NCI-H2029 (cell line): ENCODE measurements at places on chromosomes 7 and 10.

GRCh38 chr10:129800796-129801340 is 163.2 kb downstream of the EBF3 start:
- no peak for DNase-seq

DNA sequence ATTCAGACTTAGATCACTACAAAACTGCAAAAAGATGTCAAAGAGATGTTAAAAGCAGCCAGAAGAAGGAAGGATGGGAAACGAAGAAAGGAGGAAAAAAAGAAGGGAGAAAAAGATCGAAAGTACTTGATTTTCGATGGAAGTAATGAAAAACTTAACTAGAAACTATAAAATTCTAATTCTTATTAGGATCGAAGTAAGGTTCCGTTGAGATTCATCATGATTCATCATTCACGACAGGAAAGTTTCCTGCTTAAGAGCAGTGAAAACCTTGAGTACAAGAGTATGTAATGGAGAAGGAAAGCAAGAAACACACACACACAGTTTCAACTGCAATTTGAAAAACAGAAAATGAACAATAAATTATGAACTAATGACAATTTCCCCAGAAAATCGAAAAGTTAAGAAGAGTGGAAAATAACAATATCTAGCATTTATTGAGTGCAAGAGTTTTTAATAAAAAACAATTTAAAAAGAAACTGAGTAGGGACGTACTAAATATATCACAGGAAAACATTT is 1.1 kb upstream of the ING3 start:
- no peak for DNase-seq

- no peak for DNase-seq
Measured at GRCh38 chr7:4791738-4792536, 16.5 kb downstream of the AP5Z1 start.

- DNase-seq, result no peak
Measured at GRCh38 chr7:105336009-105336408, 52.7 kb downstream of the SRPK2 start.

- peak; percentile 4 for DNase-seq
Measured at GRCh38 chr10:68562661-68563570, 2.8 kb downstream of the TET1 start.

DNA sequence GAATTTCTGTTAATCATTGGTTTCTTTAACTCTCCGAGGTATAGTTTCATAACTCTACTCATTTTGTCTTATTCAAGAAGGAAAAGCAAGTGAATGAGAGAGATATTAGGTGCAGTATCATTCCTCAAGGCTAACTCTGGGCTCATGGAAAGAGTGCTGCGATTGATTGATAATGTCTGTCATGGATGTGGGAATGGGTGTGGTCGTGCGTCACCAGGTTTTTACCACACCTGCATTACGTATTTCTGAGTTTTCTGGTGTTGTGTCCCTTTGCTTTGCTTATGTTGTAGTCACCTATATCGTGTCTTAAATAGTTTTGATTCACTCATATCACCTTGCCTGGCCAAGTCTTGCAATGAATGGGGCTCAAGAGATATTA is 44.9 kb upstream of the ZNF438 start:
- no peak for DNase-seq

- no peak for DNase-seq
Measured at GRCh38 chr10:122357685-122358084, 16.8 kb upstream of the PLEKHA1 start.

DNA sequence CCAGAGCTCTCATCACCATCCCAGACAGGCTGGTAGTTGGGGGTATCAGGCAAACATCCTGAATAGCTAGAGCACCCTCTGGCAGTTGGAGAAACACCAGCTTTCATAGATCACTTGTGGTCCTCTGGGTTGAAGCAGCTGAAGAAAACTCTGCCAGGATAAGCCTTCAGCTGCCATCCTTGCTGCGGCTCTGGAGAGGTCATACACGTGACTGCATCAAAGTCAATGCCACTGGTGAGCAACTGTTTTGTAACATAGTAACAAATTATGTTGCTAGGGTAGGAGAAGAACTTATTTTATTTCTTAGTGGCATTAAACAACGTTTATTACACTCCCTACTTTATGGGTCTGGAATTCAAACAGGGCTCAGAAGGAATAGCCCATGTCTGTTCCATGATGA is 19.2 kb upstream of the PANK1 start:
- DNase-seq, result no peak

DNA sequence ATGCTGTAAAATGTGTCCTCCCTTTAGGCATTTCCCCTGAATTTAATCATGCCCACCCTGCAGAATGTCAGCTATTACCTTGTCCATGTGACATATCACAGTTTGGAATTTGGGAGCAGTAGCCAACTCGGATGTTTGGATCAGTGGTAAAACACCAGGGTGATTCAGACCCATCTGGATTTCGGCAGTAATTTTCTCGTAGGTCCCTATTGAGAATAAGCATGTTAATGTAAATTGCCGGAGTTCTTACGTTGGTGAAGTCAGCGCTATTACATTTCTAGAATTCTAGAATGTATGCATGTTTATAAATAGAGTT is 44.1 kb downstream of the HGF start:
- DNase-seq, result no peak

GRCh38 chr10:124464028-124464965 is 2.7 kb downstream of the LHPP start:
- DNase-seq, result no peak

DNA sequence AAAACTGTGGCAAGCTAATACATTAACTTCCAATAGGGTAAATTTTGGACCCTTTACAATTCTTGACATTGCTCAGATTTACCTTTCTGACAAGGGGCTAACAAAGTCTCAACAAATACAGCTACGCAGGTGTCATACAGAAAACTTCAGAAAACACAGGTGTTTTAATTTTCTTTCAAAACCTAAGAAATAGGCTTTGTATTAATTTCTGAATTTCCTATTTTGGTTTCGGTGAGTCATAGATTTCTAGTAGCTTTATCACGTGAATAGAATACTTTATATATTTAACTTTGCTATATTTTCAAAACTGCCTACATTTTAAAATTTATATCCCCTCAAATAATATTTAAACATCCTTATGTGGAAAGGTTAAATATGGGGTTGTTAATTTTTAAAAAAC is 215.3 kb downstream of the DGKB start:
- DNase-seq, result no peak

GRCh38 chr7:16564023-16564380 is 37.4 kb downstream of the LRRC72 start:
- no peak for DNase-seq

- no peak for DNase-seq
Measured at GRCh38 chr10:32943395-32943794, 14.6 kb downstream of the ITGB1 start.

- DNase-seq, result no peak
Measured at GRCh38 chr10:83880252-83880791, 259.0 kb upstream of the GHITM start.

DNA sequence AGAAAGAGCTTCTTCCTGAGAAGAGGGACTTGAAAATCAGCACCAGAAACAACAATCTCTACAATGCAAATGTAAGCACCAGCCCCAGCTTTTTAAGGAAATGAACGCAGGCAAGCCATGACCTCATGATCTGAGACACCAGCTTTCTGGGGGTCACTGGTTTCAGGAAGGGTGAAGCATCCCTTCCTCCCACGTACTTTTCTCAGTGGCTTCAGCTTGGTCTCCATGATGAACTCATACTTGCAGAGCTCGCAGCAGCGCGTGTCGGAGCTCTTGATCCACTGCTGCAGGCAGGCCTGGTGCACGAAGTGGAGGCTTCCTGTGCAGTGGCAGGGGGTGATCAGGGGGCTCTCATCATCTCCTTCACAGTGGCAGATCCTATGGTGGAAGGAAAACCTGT is 87.0 kb downstream of the ALOX5 start:
- DNase-seq, result no peak

GRCh38 chr7:111290419-111290818 is 199.5 kb downstream of the LRRN3 start:
- no peak for DNase-seq

- peak; percentile 47 for DNase-seq
Measured at GRCh38 chr7:32957326-32958045, at the start of gene FKBP9. Gene FKBP9, plus strand, starts transcription at chr7:32957440. Its CDS starts 134 bp downstream, at chr7:32957574.

GRCh38 chr10:21744223-21744622 is 210.2 kb downstream of the MLLT10 start:
- no peak for DNase-seq

DNA sequence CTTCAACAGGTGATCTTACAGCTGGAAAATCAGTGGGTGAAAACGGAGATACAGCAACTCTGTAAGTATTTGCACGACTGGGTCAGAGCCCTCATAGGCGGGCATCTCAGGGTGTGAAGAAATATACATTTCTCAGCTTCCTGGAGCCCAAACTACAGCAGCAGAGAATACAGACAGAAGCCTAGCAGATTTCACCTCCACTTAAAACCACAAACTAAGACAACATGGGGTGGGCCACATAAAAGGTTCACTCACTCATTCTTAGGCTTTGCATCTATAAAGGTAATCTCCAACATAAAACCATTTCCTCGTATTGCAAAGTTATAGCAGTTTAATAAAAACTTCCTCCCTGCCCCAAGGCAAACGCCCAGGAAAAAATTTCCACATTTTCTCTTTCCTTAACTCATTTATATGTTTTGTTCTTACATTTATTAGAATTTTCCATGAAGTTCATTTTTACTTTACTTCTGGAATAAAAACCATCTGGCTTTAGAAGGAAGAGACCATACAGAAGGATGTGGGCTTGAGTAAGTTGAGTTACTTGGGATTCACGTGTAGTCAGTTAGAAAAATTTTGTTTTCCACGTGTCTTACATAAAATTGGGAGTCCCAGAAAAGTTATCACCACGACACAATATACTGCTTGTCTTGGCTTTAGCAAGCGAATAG is 327.1 kb downstream of the FRMD4A start:
- DNase-seq, result no peak

GRCh38 chr7:51019891-51020870 is 237.5 kb upstream of the GRB10 start:
- no peak for DNase-seq

GRCh38 chr10:26448292-26448691 is 10.2 kb downstream of the APBB1IP start:
- no peak for DNase-seq

DNA sequence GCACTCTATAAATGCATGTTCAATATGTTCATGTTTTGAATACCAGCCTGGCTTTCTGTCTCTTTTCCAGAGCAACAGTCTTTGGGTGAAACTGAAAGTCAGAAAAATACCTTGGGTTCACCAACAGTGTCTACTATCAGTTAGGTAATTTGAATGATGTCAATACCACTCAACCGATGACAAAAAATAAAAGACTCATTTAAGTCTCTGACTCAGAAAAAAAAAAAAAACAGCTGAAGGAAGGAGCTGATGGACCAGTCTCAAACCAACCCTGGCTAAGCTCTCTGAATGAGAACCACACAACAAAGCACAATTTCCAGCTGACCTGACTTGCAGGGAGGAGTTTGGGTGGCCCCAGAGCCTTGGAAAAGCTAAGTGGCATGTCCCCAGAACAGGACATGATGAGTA is 42.5 kb downstream of the ABLIM1 start:
- DNase-seq, result no peak

DNA sequence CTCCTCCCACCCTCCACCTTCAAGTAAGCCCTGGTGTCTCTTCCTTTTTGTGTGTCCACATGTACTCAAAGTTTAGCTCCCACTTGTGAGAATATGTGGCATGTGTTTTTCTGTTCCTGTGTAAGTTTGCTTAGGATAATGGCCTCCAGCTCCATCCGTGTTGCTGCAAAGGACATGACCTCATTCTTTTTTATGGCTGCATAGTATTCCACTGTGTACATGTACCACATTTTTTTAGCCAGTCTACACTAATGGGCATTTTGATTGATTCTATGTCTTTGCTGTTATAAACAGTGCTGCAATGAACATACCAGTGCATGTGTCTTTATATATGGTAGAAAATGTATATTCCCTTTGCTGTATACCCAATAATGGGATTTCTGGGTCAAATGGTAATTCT is 710.9 kb downstream of the CCSER2 start:
- DNase-seq, result no peak

DNA sequence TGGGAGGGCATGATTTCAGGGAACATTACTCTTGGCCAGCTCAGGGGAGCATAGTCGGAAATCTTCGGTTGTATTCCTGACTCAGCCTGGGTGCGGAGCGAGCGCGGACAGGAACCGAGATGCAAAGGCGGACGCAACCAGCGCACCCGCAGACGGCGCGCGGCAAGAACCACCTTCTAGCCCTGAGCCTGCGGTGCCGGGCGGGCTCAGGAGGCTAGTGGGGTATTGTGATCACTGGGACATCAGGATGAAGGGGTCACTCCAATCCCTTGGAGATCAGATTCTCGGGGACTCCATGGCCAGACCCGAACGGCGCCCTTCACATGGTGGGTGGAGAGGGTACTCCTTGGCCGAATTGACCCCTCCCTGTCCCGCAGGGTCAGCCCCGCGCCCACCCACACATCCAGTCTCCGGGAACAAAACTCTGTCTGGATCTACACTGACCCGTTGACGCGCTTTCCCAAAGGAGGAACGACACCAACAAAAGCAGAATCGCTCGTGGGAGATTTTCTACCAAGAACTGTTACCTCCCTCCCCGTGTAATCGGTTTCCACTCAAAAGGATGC is 730.5 kb downstream of the ZWINT start:
- DNase-seq, result no peak

GRCh38 chr7:122886357-122887081 is at the start of gene CADPS2:
Gene CADPS2, minus strand, starts transcription at chr7:122886460. Its CDS starts 123 bp downstream, at chr7:122886337.
- DNase-seq, result peak; percentile 97

- peak; percentile 33 for DNase-seq
Measured at GRCh38 chr10:31419394-31420063, 100.5 kb downstream of the ZEB1 start.

DNA sequence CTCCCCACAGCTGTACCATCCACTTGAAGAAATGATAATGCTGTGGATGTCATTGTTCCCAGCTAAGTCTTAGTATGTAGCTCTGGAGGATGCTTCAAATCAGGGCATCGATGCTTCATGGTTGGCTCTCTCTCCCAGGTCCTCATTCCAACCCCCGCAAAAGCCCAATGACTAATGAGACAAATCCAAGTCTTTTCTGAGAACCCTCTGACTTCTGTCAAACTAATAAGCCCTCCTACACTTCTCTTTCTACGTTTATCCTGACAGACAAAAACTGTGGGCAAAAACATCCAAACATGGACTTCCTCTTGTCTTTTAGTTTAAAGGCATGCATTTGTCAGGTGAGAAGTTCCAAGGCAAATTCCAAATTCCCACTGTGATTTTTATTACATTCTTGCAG is 260.4 kb upstream of the TAC1 start:
- DNase-seq, result no peak

GRCh38 chr7:75614401-75614800 is 122.3 kb downstream of the SPDYE5 start:
- DNase-seq, result no peak

DNA sequence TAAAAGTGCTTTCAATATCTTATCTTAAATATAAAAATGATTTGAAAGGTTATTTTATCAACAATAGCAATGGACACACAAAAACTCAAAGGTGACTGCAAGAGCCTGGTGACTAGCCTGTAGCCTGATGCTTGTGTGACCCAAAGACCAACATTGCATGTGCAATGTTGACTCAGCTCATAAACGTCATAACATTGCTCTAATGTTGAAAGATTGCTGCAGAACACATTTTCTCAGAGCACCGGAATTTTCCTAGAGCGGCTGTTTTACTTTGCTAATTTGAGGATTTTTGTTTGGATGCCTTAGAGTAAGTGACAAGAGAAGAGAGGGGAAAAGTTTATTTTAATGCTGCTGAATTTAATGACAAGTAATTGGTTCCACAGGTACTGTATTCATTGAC is 107.1 kb downstream of the RAB18 start:
- DNase-seq, result no peak
